SHP77 (cell line): ENCODE measurements at places on chromosomes 12 and 14.

GRCh38 chr12:29756741-29757390, 26.9 kb downstream of the TMTC1 start:
- no peak for DNase-seq

- no peak for DNase-seq
Measured at GRCh38 chr12:99380701-99381100, 266.9 kb upstream of the GARIN6 start.

DNA sequence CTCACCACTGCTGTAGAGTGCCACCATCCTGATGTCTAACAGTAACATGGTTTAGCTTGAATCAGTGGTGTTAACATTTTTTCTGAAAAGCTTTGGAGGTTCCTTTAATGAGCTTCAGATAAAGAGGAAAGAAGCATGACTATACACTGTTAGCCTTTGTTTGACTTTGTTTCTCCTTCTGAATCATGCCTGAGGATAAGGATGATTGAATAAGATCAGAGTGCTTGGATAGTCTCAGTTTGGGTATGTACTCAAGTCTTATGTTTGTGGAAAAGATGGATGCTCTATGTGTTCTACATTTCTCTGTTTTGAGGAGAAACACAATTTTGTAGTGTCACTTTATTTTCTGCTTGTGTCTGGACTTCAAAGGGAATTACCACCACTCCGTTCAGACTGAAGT, 42.0 kb downstream of the GPATCH2L start:
- DNase-seq, result no peak

- no peak for DNase-seq
Measured at GRCh38 chr12:46825591-46826414, at the start of gene SLC38A4. SLC38A4 (minus strand) TSS chr12:46825997; CDS start chr12:46793071, 32,926 bp downstream.

DNA sequence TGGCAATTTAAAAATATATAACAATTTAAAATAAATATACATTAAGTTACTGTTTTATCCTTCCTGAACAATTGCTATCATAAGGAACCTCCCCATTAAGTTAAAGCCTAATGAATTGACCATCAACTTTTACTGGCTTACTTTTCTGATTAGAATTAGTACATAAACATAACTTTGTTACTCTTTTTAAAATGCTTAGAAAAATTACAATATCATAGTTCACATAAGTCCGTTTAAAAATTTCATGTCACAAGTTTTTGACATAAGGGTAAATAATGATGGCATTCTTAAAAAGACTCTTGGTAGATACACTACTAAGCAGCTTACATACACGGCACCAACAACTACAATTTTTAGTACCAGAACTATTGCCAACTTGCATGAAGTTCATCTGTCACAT, 1308.6 kb downstream of the FSCB start:
- DNase-seq, result no peak
